ENCODE measurements at places on chromosomes 6 and 20. TPM values are rescaled to one million over a fixed set of nuclear protein-coding genes. Genes with fewer than 3 reads are reported as not detected.

GRCh38 chr6:166194914-166195859 is 27.5 kb upstream of the TBXT start:
- no peaks in the 10 kb centered on the region for H3K27me3 ChIP-seq
- no peak overlapping the region for H3K27ac ChIP-seq
- H3K4me1 ChIP-seq: peaks cover 10% of the 10 kb centered on the region
- no peak overlapping the region for H3K4me3 ChIP-seq

GRCh38 chr6:12075067-12075563 is 63.0 kb downstream of the HIVEP1 start:
- H3K27me3 ChIP-seq: no peaks in the 10 kb centered on the region
- H3K4me3 ChIP-seq: no peak overlapping the region
- H3K4me1 ChIP-seq: peaks cover 34% of the 10 kb centered on the region

DNA sequence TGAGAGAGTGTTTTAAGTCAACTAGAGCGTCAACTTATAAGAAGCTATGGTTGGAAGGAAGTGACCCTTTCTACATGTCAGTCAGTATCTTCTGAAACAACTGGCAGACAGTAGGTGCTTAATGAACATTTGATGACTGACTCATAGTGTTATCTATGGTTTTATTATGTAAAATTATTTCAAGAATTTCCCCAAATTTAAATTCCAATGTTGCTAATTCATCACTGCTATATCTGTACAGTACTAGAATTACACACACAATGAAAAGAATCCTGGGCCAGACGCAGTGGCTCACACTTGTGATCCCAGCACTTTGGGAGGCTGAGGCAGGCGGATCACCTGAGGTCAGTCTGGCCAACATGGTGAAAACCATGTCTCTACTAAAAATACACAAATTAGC is 721.4 kb upstream of the FLRT3 start:
- no peaks in the 10 kb centered on the region for H3K27me3 ChIP-seq
- H3K4me1 ChIP-seq: no peaks in the 10 kb centered on the region
- DNase-seq: no peak
- no peak overlapping the region for H3K4me3 ChIP-seq
- H3K36me3 ChIP-seq: no peaks in the 10 kb centered on the region

- H3K4me3 ChIP-seq: peak overlapping the region; percentile 98
- H3K36me3 ChIP-seq: peaks cover 7% of the 10 kb centered on the region
- peaks cover 63% of the 10 kb centered on the region for H3K4me1 ChIP-seq
- no peak for DNase-seq
- no peaks in the 10 kb centered on the region for H3K27me3 ChIP-seq
Observed at GRCh38 chr6:41733360-41733706, 2.1 kb downstream of the TFEB start.

DNA sequence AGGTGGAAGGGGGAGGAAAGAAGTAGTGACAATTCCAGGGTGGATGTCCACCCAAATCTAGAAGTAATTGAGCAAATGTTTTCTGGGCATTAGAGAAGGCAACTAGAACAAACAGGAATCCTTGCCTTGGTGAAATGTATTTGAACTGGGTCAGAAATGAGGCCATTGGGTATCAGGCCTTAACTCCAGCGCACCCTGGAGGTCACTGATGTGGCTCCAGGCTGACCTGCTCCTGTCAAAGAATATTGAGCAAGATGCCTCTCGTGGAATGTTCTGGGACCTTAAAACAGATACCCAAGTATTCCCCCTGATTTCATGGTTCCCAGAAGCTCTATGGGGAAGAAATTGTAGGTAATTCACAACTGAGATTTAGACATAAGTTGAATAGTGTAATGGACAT is 6.9 kb downstream of the HLA-DPB1 start:
- peaks cover 87% of the 10 kb centered on the region for H3K36me3 ChIP-seq
- no peak for DNase-seq
- no peak overlapping the region for H3K4me3 ChIP-seq
- H3K27me3 ChIP-seq: no peaks in the 10 kb centered on the region

The IMPG1 gene
- total RNA-seq: not detected

GRCh38 chr6:150076196-150076893 is 7.4 kb upstream of the ULBP3 start:
- H3K4me3 ChIP-seq: no peak overlapping the region
- H3K4me1 ChIP-seq: peaks cover under 1% of the 10 kb centered on the region
- no peak for DNase-seq
- H3K27me3 ChIP-seq: no peaks in the 10 kb centered on the region

GRCh38 chr6:155883741-155884140 is 428.1 kb upstream of the NOX3 start:
- H3K4me3 ChIP-seq: no peak overlapping the region
- no peaks in the 10 kb centered on the region for H3K36me3 ChIP-seq
- no peak for DNase-seq
- no peak overlapping the region for H3K27ac ChIP-seq
- no peaks in the 10 kb centered on the region for H3K27me3 ChIP-seq

GRCh38 chr20:41428285-41428684 is 61.7 kb upstream of the EMILIN3 start:
- no peak overlapping the region for H3K27ac ChIP-seq
- DNase-seq: no peak
- peaks cover 59% of the 10 kb centered on the region for H3K36me3 ChIP-seq
- no peak overlapping the region for H3K4me3 ChIP-seq

The GINS1 gene
- total RNA-seq: 2.3 TPM

DNA sequence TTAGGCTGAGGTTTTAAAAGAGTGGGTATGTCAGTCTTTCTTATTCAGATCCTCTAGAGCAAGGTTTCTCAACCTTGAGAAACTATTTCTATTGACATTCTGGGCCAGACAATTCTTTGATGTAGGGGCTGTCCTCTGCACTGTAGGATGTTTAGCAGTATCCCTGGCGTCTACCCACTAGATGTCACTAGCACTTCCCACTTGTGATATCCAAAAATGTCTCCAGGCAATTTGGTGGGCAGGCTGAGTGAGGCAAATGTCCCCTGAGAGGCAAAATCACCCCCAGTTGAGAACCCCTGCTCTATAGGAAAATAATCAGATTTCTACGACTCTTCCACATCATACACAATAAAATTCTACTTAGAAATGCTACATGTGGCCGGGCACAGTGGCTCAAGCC is 7.7 kb upstream of the ZKSCAN8 start:
- no peaks in the 10 kb centered on the region for H3K36me3 ChIP-seq
- H3K4me3 ChIP-seq: no peak overlapping the region
- no peak overlapping the region for H3K27ac ChIP-seq
- H3K4me1 ChIP-seq: peaks cover 41% of the 10 kb centered on the region
- H3K27me3 ChIP-seq: no peaks in the 10 kb centered on the region
- no peak for DNase-seq

DNA sequence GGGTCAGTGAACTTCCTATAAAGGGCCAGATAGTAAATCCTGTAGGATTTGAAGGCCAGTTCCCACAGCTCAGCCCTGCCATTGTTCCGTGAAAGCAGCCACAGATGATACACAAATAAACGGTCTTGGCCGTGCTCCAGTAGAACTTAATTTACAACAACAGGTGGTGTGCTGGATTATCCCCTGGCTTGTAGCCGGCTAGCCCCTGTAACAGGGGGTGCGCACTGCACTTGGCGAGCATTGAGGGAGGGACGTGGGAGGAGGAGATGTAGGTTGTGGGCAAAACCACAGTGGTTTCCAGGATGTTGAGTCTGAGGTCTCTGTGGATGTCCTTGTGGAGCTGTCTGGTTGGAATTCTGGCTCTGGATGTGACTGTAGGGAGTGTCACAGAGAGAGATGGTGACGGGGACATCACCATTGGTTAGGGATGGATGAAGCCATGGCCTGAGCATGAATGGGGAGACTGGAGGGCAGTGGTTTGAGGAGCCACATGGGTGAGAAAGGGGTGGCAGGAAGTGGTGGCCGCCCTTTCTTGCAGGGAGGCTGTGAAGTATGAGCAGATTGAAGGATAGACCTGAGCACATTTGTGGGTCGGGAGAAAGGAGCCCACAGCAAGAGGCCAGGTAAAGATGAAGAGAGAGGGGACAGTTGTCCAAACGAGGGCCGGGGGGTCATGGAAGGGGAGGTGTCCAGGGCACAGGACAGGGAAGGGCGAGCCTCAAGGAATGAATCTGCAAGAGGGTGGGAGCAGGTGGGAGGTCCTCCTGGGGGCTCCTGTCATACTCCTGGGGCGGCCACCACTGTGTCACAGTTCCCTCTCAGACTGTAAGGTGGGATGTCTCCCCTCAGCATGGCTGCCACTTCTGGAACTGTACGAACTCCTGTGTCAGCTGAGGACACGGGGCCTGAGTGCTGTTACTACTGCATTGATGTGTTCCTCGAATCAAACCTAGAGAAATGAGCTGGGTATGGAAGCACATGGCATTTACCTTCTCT is 53.6 kb downstream of the CDH26 start:
- no peaks in the 10 kb centered on the region for H3K36me3 ChIP-seq
- H3K4me1 ChIP-seq: peaks cover 7% of the 10 kb centered on the region
- H3K27me3 ChIP-seq: no peaks in the 10 kb centered on the region
- no peak for DNase-seq

DNA sequence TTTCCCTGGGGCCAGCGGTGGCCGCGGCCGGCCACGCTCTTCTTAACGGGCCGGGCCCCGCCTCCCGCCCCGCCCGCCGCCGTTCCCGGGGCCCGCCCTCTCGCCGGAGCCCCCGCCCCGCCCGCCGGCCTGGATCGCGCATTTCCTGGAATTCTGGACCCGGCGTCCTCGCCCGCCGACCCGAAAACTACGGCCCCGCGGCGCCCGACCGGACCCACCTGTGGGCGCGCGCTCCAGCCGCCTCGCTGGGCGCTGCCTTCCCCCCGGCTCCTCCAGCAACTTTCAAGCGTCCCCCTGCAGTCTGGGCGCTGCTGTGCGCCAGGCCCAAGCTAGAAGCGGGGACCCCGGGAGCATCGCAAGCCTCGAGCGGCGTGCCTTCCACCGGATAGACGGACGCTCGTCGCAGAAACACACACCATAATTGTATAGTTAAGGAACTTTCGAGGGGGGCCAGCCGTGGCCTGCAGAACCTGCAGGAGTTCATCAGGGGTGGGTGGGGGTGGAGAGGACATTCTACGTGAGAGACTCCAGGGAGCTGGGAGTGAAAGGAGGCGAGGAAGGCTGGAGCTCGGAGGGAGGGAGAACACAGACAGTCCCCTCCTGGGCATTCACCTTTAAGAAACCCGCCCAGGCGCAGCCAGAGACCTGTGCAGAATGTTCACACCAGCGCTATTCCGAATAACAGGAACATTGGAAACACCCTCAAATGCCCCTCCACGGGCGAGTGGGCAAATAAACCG is at the start of gene ADA:
TSS of gene ADA (minus strand) at position 16 of the 740 bp plus-strand sequence. CDS start 92 bp downstream, outside the sequence.
- no peaks in the 10 kb centered on the region for H3K36me3 ChIP-seq
- H3K4me3 ChIP-seq: peak within 1 kb of the TSS; percentile 54
- peak; percentile 90 for DNase-seq
- H3K4me1 ChIP-seq: peaks cover 36% of the 10 kb centered on the region
- peak within 1 kb of the TSS; percentile 66 for H3K27ac ChIP-seq
- no peaks in the 10 kb centered on the region for H3K27me3 ChIP-seq

The DLK2 gene
- not detected for total RNA-seq

DNA sequence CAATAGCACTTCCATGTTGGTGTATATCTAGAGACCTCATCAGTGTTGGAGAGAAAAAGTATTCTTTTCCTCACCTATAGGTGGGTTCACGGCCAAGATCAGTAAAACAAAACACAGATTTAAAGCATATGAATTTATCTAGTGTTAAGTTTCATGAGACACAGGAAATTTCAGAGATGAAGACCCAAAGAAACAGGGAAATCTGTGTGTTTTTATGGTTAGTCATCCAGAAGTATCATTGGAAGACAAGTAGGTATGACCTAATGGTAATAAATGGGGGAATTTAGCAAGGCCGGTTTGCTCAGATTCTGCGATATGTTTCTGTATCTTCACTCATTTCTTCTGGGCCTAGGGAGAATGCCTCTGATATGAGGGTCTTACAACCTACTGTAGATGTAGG is 419.6 kb upstream of the MARCKS start:
- no peaks in the 10 kb centered on the region for H3K36me3 ChIP-seq
- H3K4me1 ChIP-seq: peaks cover 6% of the 10 kb centered on the region
- no peak overlapping the region for H3K4me3 ChIP-seq
- H3K27me3 ChIP-seq: no peaks in the 10 kb centered on the region

- no peaks in the 10 kb centered on the region for H3K4me1 ChIP-seq
- DNase-seq: no peak
- H3K27ac ChIP-seq: no peak overlapping the region
Observed at GRCh38 chr6:51541847-51542246, 545.6 kb downstream of the PKHD1 start.

The LY6G6F gene
- 2.2 TPM for total RNA-seq

The COL21A1 gene
- 1.3 TPM for total RNA-seq

- H3K4me1 ChIP-seq: no peaks in the 10 kb centered on the region
- H3K27ac ChIP-seq: no peak overlapping the region
- no peaks in the 10 kb centered on the region for H3K27me3 ChIP-seq
- DNase-seq: no peak
- no peaks in the 10 kb centered on the region for H3K36me3 ChIP-seq
Observed at GRCh38 chr6:147704691-147705090, 196.2 kb downstream of the SAMD5 start.

DNA sequence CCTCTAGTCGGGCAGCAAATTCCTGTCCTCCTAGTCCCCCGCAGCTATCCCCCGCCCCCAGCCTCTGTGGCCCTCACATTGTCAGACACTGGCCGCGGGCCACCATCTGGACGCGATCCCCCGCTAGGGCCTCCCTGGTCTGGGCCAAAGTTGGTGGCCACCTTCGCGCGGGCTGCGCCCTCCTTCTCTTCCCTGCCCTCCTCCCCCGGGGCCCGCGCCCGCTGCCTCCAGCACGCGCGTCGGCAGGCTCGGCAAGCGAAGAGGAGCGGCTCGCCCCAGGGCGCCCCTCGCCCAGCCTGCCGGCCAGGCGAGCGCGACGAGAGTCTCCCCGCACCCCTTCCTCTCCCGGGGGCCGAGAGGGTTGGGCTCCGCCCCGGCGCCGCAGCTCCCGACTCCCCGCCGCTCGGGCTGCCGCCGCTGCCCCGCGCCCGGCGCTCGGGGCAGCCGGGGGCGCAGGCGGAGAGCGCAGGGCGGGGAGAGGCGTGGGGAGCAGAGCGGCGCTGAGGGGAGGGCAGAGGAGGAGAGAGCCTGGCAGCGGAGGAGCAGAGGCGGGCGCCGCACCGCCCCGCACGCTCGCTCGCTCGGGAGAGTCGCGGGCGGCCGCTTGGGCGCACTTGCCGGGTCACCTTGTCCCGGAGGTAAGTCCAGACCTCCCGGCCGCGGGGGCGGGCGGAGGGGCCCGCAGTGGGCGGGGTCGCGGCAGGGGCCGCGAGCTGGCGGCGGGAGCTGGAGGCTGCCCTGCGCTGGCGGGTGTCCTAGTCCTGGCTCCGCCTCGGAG is at the start of gene SYNDIG1:
TSS of gene SYNDIG1 (plus strand) at position 514 of the 778 bp plus-strand sequence. CDS start 73,469 bp downstream, outside the sequence.
- H3K27ac ChIP-seq: no peak within 1 kb of the TSS
- H3K4me1 ChIP-seq: peaks cover 29% of the 10 kb centered on the region
- H3K27me3 ChIP-seq: peaks cover 31% of the 10 kb centered on the region
- DNase-seq: no peak

The CLDN20 gene
- not detected for total RNA-seq

The MLIP gene
- total RNA-seq: not detected

DNA sequence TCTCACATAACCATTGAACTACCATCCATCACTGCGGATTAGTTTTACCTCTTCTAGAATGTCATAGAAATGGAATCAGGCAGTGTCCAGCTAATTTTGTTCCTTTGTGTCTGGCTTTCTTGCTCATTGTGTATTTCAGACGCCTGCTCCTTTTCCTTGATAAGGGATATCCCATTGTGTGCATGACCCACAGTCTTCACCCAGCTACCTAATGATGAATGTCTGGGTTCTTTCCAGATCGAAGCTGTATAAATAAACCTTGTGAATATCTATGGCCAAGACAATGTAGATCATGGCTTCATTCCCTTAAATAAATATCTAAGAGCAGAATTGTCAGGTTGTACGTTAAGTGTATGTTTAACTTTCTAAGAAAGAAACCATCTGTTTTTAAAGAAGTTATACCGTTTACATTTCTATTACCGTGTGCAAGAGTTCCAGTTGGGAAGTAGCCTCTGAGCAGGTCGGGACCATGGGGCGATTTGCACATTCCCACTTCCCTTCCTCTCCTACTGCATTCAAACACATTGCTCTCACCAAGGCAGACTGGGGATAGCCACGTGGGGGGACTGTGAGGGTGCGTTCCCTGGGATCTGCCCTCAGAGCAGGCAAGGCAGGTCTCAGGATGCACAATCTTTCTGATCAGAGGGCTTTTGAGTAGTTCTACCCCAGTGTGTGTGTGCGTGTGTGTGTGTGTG is 13.1 kb downstream of the CD93 start:
- H3K27ac ChIP-seq: no peak overlapping the region

Data from spleen (tissue), 13 donors.